ENCODE measurements at places on chromosomes 16 and 17.

- DNase-seq: no peak
Measured at GRCh38 chr17:8788998-8789397, 10.2 kb downstream of the MFSD6L start.

GRCh38 chr17:77248216-77249114, 107.7 kb downstream of the SEC14L1 start:
- DNase-seq: no peak

- no peak for DNase-seq
Measured at GRCh38 chr17:2263183-2264066, 40.2 kb downstream of the SMG6 start.

- DNase-seq: no peak
Measured at GRCh38 chr16:85945424-85945751, 46.4 kb downstream of the IRF8 start.

GRCh38 chr17:82967268-82968032, 112.0 kb upstream of the METRNL start:
- DNase-seq: no peak

DNA sequence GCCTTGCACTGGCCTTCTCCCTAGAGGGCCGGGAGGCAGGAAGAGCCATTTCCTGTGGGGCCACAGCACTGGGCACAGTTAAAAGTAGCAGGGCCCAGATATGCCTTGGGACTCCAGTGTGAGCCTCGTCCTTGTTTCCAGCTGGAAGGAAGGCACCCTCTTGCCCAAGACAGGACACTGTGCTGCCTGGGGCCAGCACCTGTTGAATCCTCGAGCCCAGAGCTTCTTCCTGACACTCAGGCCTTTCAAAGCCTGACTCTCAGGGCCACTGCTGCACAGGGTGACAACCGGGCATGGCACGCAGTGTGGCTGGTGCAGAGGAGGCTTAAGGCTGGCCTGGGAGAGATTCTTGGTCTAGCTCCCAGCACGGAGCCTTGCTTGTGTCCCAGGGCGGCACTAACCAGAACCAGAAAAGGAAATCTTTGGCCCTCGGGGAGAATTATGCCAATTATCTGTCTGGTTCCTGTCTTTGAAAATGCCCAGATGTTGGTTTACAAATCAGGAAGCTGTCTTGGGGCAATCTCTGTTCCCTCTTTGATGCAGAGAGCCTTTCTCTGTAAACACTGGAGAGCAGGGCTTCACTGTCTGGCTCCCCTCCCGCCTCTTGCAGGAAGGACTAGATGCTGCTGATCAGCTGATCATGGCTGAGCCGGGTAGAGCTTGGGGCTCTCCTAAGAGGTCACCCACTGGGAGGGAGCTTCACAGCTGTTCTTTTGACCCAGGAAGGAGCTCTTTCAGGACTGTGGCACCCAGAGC, 11.1 kb downstream of the LDHD start:
- DNase-seq: no peak

GRCh38 chr17:81196505-81197408, 26.0 kb downstream of the CEP131 start:
- no peak for DNase-seq

DNA sequence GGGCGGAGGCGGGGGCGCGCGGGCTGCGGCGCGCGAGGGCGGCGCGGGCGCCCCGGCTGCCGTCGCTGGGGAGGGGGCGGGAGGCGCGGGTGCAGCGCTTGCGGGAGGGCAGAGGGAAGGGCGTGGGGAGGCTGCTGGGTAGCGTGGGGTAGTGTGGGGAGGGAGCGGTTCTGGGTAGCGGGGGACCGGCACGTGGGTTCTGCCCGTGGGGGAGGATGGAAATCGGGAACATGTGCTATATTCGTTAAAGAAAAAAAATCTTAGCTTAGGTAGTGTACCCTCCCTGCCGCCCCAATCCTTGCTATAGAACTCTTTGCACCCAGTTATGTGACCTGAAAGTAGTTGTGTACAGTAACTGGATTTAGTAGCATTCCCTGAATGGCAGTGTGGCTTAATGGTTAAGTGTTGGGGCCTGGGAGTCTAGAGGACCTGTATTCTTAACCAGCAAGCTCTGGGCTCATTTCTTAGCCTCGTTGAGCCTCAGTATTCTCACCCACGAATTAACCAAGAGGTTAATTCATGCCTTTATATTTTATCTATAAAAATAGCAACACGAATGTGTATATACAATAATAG, 646 bp downstream of the RABEP1 start:
- DNase-seq: peak; percentile 52

DNA sequence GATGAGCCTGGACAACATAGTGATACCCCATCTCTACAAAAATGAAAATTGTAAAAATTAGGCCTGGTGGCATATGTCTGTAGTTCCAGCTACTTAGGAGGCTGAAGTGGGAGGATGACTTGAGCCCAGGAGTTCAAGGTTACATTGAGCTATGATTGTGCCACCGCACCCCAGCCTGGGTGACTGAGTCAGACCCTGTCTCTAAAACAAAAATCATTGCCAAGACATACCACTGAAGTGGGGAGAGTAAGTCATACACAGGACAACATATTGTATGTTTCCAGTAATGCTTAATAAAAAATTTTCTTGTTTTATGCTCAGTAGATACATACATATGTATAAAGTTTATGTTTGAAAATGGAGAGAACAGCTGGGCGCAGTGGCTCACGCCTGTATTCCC, 39.2 kb downstream of the NDE1 start:
- no peak for DNase-seq

GRCh38 chr17:6657633-6658287, 6.2 kb downstream of the C17orf100 start:
- no peak for DNase-seq

DNA sequence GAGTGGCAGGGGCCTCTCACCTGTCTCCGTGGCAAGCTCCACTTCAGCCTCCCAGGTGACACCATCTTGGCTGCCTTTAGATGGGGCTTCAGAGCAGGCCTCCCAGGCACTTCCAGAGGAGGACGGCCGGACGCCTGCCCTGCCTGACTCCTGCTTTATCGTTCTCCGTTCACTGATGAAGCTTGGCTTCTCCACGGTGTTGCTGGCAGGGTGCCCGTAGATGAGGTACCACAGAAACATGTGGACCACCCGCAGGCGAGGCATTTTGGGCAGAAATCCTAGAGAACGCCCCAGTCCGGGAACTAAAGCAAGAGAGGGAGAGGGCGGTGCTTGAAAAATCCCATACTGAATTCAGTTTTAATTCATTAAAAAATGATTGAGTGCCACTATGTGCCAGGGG, 54.5 kb downstream of the GTF3C1 start:
- no peak for DNase-seq

DNA sequence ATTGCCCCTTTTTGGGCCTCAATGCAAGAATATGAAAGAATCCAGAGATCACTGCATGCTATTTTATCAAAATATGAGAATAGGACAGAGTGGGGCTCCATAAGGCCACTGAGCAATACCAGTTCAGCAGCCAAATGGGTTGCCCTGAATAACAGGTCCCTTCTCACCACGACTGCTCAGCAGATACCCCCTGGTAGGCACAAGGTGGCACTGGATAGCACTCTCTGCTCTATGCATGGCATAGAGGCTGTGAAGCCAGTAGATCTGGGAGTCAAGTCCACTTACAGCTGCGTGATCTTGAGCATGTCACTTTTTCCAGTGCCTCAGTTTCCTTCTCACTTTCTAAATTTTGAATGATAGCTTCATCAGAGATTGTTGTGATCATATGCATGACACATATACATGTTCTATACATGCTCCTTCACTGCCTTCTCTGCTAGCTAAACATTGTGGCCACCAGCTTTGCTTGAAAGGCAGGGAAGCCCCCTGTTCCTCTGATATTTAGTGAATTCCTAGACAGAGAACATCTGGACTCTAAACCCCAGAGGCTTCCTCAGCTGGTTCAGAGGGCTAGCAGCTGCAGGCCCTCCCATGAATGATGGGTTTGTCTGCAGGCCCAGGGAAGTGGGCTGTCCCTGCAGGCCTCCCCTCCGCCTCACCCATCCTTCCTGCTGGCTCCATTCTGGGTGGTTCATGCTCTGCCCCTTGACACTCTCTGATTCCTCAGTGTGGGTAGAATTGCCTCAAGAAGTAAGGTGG, 84.9 kb upstream of the ASIC2 start:
- no peak for DNase-seq
